NCI-H774 (cell line): ENCODE measurements at places on chromosomes 1 and 21.

DNA sequence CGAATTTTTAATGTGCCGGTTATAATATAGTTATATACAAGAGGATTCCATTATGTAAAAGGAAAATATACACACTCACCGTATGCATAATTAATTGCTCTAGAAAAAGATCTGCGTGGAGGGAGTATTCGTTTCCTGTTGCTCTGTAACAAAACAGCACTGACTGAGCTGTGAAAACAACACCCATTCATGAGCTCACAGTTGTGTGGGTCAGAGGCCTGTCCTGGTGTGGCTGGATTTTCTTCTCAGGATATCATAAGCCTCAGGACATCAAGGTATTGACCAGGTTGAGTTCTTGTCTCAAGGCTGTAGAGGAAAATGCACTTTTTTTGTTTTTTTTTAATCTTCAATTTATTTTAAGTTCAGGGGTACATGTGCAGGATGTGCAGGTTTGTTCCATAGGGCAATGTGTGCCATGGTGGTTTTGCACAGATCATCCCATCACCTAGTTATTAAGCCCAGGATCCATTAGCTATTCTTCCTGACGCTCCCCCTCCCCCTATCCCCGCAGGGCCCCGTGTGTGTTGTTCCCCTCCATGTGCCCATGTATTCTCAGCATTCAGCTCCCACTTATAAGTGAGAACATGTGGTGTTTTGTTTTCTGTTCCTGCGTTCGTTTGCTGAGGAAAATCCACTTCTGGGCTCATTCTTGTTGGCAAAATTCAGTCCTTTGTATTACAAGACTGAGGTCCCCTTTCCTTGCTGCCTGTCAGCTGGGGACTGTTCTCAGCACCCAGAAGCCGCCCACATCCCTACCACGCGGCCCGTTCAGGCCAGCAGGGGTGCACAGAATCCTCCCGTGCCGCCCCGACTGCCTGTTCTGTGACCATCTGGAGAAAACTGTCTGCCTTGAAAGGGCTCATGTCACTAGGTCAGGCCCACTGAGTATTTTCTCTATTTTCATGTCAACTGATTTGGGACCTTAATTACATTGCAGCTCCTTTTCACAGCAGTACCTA, 87.4 kb upstream of the ERRFI1 start:
- no peak for DNase-seq

DNA sequence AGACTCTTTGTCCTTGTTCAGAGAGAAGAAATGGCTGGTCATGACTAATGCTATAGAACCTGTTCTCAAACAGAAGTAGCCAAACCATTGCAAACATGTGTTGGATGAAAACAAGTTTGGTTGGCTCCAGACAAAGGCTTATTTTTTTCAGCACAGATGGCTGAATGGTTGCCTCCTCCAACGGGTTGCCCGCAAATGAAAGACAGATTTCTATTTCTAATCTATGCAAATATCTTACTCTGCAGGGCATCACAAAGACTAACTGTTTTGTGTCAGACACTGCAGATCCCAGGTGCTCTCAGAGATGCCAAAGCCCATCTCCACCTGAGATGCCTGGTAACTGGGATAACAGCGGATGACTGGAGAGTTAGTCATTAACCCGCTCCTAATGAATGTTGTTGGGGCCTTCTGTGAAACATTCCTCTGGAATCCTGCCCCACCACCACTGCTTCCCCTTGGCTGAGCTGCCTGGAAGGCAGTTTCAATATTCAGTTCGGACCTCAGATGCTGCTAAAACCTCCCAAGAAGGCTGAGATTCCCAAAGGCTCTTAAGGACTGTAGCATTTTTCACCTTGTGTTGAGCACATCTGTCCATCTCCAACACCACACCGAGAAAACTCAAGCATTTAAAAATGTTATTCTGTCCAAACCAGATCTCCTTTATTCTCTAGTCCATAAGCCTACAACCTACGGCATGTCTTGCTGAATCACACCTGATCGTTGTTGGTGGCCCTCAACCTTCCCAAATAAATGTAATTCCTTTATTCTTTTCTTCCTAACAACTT, 104.4 kb downstream of the PTPN14 start:
- DNase-seq: no peak

- no peak for DNase-seq
These were observed 338.7 kb downstream of the VAV3 start for GRCh38 chr1:107626073-107626796.

- no peak for DNase-seq
These were observed 387.6 kb downstream of the LTN1 start for GRCh38 chr21:28604946-28605537.

DNA sequence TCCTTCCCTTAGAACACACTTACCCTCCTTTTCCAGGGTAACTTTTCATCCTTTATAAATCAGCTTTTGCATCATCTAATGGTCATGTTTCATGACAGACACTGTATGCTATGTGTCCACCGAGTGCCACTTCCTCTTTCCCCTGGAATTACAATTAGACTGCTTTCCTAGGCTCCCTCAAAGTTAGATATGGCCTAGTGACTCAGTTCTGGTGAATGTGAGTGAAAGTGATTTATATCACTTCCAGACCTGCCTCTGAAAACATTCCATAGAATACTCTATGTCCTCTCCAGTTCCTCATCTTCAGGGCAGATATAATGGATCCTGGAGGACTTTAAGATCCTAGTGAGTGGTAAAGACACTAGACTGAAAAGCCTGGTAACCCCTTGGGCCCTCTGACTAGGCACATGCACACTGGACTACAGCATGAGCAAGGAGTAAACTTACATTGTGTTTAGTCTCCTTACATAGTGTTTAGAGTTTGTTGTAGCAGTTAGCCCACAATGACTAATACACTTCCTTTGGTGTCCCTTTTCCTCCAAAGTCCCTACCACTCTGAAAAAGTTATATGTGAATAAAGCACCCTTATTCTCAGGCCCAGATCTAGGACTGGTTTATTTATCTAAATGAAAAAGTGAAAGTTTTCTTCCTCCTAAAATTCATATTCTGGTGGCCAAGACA, 59.3 kb downstream of the GPR88 start:
- no peak for DNase-seq

- DNase-seq: no peak
These were observed 135.9 kb downstream of the NPHP4 start for GRCh38 chr1:5856246-5856815.

DNA sequence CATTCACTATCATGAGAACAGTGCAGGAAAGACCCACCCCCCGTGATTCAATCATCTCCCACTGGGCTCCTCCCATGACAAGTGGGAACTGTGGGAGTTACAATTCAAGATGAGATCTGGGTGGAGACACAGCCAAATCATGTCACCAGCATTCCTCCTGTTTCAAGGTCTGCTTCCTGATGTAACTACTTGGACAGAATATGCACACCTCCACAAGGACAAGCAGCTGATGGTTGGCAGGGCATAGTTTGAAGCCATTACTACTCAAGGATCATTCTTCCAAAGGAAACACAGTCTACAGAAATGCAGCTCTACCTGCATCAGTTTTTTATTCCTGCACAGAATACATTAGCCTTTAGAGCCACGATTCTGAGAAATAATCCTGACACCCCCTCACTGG, 28.5 kb upstream of the RNF2 start:
- no peak for DNase-seq

- no peak for DNase-seq
These were observed 124.7 kb downstream of the SYF2 start for GRCh38 chr1:25107643-25108010.
